ENCODE measurements at places on chromosomes 11 and 22. TPM values are rescaled to one million over a fixed set of nuclear protein-coding genes. Genes with fewer than 3 reads are reported as not detected.

DNA sequence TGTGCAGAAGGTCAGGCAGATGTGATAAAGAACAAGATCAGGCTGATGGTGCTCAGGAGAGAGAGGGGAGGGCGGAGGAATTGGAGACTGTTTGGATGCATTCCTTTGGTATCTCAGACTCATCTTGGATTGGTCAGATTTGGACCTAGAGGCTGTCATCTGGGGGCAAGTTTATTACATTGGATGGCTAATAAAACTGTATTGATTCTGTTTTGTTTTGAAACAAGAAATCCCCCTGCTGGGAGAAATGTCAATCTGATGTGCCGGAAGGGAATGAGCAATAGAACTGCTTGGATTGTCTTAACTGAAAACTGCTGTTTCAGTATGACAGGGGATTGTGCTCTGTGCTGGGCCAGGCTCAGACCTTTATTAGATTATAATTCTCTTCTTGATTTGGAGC, 25.5 kb upstream of the CCDC90B start:
- DNase-seq = peak; percentile 6

DNA sequence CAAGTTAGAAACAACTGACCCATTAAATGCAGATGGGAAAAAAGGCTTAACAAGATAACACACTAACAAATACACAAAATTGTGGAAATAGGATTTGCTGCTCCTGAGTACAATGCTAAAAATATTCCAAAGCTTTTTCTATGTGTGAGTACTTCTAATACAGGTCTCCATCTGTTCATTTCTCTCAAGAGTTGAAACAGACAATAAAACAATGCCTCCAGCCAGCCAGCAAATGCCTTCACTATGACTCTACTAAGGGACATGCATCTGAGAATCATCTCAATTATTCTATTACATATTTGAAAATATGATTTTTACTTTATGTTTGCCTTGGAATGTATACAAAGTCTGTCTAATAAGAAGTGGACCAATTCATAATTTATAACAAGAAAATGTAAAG, 119.0 kb downstream of the CADM1 start:
- DNase-seq = no peak

- no peak for DNase-seq
Observed at GRCh38 chr11:64150481-64151239, 15.3 kb downstream of the MACROD1 start.

- no peak for DNase-seq
Observed at GRCh38 chr11:71936825-71937224, 8.0 kb downstream of the RNF121 start.

Gene ART1
- 0.07 TPM for total RNA-seq
